ENCODE measurements at places on chromosomes 2 and 18.

- no peak for DNase-seq
Observed at GRCh38 chr18:77203071-77203470, 46.6 kb upstream of the GALR1 start.

- DNase-seq: no peak
Observed at GRCh38 chr2:48210189-48210588, 303.9 kb upstream of the FBXO11 start.

DNA sequence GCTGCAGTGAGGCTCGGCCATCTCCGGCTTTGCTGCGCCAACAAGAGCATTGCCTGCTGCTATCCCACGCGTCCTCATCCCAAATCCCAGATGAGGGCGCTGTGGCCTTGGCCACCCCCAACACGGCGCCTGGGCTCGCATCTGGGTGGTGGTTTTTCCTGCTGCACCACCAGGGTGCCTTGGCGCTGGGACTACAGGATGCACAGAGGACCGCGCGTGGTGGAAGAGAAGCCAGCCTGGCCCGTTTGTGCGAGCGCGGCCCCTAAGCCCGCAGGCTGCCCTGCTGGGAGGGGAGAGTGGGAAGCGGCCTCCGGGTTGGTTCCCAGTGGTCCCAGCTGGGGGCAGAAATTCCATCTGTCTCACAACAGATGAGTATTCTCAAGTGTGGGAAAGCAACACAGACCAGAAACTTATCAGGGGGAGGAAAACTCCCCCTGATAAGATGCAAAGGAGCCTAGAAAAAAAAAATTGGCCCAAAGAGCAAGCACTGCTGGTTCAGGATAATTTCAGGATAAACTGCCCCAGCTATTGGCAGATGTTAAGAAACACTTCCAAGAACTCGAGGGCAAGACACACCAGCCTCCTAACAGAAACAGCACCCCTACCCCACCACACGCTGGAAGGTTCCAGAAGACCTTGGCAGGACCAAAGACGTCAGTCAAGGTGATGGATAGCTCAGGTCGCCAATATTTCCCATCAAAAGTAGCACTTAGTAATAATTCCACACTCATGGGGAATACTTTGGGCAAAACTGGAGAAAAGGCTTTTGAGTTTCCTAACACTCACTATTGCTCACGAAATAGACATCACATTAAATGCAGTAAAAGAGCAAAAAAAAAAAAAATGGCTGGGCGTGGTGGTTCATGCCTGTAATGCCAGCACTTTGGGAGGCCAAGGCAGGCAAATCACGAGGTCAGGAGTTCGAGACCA is 152.1 kb downstream of the PXDN start:
- DNase-seq: no peak

GRCh38 chr2:238483021-238483420 is 56.3 kb downstream of the ASB1 start:
- no peak for DNase-seq

GRCh38 chr2:113167962-113168340 is 5.8 kb upstream of the PSD4 start:
- no peak for DNase-seq

- no peak for DNase-seq
Observed at GRCh38 chr2:78202366-78202765, 680.2 kb upstream of the LRRTM4 start.

- no peak for DNase-seq
Observed at GRCh38 chr18:58860747-58861231, 3.9 kb upstream of the ZNF532 start.

- DNase-seq: peak; percentile 73
Observed at GRCh38 chr2:45649858-45650811, 1.3 kb upstream of the PRKCE start.

GRCh38 chr2:240043279-240043989 is 9.9 kb downstream of the OR6B3 start:
- no peak for DNase-seq

DNA sequence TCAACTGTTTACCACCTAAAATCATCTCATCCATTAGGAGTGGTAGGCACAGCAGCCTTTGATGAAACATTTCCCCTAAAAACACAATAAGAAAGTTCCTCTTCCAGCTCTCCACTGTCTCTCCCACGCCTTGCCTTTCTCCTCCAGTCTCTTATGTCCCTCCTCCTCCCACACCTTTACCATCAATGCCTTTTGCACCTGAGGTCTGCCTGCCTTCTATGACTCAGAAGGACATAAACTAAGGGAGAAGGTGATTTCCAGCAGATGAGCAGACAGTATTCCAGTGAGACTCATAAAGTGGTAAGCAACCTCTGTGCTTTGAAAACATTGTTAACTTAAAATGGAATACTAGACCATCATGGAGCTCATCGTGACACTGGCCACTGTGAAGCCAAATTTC is 34.2 kb upstream of the NDUFV2 start:
- DNase-seq: no peak
